ENCODE measurements at places on chromosomes 11 and 22. TPM values are rescaled to one million over a fixed set of nuclear protein-coding genes. Genes with fewer than 3 reads are reported as not detected.

Gene MN1
- 21.0 TPM for total RNA-seq

Gene CCDC82
- total RNA-seq, result 8.6 TPM

Gene HSPB2
- total RNA-seq, result 24.9 TPM

Gene DNAJB7
- not detected for total RNA-seq

Gene MS4A15
- total RNA-seq, result not detected

Gene MRGPRF
- total RNA-seq, result 2.9 TPM

Gene CSTF3
- 14.4 TPM for total RNA-seq

Gene PRODH
- total RNA-seq, result 15.0 TPM

Gene MICAL3
- total RNA-seq, result 23.4 TPM

Gene SEPTIN3
- not detected for total RNA-seq

Gene CNIH2
- total RNA-seq, result not detected

Gene OR2AT4
- total RNA-seq, result not detected

Gene OR8J3
- not detected for total RNA-seq

Gene DDTL
- total RNA-seq, result 0.96 TPM

Gene OR10G4
- not detected for total RNA-seq

Gene MYEOV
- total RNA-seq, result 0.27 TPM

Gene APOBEC3H
- not detected for total RNA-seq

Gene RRM1
- 39.3 TPM for total RNA-seq

Gene APOBEC3B
- total RNA-seq, result 0.59 TPM

Gene NCR3LG1
- total RNA-seq, result 0.17 TPM

Gene TIGD3
- 0.25 TPM for total RNA-seq

Gene OR10AG1
- total RNA-seq, result not detected

Gene OR2AG1
- not detected for total RNA-seq

Gene PKP3
- 0.15 TPM for total RNA-seq

Gene OR52E4
- total RNA-seq, result not detected

Gene OR9G4
- total RNA-seq, result not detected

Gene TRIM48
- not detected for total RNA-seq
